ENCODE measurements at places on chromosomes 12 and 14.

DNA sequence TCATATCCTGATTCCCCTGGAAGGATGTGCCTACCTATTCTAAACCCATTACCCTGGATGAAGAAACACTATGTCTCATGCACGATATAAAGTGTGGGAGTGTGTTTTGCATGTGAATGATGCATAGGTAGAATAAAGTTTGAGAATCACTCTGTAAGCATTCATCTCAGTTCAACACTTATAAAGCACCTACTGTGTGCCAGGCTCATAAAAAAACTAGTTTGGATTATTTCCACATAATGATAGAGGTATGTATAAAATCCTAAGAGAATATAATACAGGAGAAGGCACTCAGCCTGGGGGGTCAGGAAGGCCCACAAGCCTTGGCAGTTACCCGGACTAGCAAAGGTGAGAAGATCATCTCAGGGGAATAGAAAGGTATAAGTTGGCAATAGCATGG, 41.1 kb upstream of the BCL2L14 start:
- DNase-seq = no peak

GRCh38 chr12:91111366-91112325, at the start of gene LUM:
Gene LUM, minus strand, starts transcription at chr12:91111494. Its CDS starts 2,515 bp downstream, at chr12:91108979.
- no peak for DNase-seq

- DNase-seq = no peak
Observed at GRCh38 chr12:103877288-103877687, 36.3 kb upstream of the NT5DC3 start.

- peak; percentile 81 for DNase-seq
Observed at GRCh38 chr14:96581902-96582301, 79.7 kb downstream of the PAPOLA start.

GRCh38 chr14:36723530-36723929, 61.9 kb downstream of the PAX9 start:
- DNase-seq = no peak

- no peak for DNase-seq
Observed at GRCh38 chr12:111971800-111972199, 41.2 kb downstream of the TMEM116 start.

- peak; percentile 81 for DNase-seq
Observed at GRCh38 chr12:75526655-75527511, 15.5 kb upstream of the KRR1 start.

GRCh38 chr12:67968321-67968720, 20.9 kb upstream of the IFNG-AS1 start:
- no peak for DNase-seq

DNA sequence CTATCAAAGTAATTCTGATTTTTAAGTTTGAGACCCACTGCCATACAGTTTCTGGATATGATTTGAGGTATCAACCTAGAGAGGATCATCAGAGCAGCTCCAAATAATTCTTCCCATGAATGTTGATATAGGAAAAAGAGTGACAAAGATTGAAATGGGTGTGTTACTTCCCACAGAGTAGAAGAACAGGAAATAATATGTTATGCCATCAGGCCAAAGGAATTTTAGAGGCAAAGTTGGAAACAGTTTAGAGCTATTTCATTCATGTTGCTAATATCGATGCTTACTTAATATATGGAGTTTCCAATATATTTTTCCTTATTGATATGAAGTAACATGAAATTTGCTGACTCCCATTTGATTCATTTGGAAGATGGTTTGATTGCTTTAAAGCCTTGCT, 8.9 kb upstream of the MSRB3 start:
- no peak for DNase-seq

DNA sequence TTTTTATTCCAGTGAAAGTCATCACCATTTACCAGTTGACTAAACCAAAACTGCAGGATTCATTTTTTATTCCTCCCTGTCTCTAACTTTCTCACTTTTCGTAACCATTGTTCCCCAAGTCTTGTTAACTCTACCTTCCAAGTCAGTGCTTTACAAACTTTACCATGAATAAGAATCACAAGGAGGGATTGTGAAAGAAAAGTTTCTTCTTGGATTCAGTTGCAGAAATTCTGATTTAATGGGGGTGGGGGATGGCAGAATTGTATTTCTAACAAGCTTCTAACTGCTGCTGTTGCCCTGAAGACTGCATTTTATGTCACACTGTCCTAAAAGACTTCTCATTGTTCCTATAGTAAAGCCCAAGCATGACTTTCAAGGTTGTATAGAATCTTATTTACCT, 5.0 kb upstream of the RAB21 start:
- no peak for DNase-seq

DNA sequence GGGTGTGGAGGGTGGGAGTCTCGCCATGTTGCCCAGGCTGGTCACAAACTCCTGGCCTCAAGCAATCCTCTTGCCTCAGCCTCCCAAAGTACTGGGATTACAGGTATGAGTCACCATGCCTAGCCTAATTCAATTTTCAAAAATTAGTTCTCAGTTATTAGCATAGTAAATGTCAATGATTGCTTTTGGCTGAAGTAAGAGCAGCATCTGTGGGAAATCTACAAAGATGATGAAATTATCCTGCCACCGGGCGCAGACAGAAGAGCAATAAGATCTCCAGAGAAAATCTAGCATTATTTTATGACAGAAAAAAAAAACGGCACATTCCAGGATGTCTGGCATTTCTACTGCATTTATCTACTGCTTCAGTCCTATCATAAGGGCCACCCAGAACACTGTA, 97.9 kb upstream of the DAAM1 start:
- no peak for DNase-seq

GRCh38 chr14:105240811-105241576, 7.3 kb upstream of the BTBD6 start:
- peak; percentile 52 for DNase-seq

DNA sequence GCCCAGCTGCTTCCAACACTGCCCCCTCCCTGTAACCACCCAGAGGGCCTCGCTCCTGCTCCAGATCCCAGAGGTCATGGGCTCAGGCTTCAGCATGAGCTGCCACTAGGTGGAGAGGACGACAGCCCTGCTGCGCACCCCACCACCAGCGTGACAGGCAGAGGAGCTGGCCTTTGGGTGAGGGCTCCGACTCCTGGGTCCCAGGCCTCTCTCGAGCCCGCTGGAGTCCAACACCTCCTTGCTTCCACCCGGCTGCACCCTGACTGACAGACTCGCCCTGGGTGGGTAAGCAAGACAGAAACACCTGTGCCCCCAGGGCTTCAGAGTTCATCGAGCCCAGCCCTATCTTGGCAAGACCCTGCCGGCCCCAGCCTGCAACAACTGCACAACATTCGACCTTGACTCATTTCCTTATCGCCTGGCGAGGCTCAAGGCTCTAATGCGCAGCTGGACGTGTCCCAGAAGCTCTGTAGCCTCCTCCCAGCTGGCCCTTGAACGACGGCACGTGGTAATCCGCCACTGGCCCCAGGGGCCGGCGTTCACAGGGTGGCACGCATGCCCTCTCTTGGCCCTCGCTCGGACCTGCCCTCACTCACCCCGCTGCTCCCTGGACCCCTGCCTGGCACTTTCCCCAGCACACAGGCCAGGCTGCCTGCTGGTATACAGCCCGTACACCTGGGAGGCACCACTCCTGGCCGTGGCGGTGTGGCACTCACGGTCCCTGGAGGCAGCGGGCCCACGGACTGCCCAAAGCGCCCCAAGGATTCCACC, 28.0 kb downstream of the VPS37B start:
- DNase-seq = peak; percentile 66

- DNase-seq = no peak
Observed at GRCh38 chr12:96255077-96255476, 60.9 kb downstream of the ELK3 start.

DNA sequence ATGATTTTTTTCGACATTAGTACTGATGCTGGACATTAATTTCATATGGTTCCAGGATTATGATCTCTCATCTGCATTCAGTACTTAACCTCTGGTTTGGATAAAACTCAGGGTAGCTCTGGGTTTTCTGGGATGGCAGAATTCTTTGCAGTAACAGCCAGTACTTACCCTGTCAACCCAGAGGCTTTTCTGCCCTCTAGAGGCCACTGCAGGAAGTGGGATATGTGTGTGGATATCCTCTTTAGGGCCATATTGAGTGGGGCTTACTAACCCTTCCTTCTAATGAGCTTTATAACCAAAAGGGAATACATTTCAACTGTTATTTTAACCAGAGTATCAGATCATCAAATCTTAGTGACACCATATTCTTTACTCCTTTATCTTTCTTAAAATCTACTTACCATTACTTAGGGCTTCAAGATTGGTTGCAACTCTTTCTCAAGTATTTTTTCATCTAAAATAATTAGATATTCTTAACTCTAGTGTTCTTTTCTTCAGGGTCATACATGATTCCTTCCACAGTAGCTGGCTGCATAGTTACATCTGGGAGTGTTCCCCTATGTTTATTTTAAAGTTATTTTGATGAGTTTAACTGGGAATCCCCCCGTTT, 488.0 kb upstream of the STXBP6 start:
- no peak for DNase-seq

GRCh38 chr12:3651585-3652424, 101.1 kb downstream of the CRACR2A start:
- no peak for DNase-seq

DNA sequence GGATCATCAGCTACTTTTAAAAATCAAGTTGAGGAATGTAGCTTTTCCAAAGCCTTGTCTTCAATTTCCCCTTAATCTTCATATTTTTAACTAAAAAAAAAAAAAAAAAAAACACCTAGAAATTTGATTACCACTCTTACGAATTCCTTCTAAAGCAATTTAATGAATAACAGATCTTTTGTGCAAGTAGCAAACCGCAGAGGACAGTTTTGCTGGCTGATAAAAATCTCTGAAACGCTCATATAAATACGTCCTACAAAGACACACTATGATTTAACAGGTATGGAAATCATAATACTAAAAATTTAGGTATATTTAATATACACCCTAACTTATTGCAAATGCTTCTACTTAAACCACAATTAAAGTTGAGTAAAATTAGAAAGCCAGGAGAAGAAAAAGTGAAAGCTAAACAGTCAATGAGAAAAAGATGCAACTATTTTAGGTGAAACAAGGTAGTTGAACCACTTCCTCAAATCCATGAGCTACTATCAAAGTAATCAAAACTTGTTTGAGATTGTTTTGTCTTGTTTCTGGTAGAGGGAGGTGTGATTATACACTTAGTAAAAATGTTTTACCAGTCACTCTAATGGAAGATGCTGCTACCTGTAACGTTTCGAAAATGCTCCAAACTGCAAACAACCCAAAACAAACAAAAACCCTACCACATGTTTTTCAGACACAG, 2.2 kb downstream of the PAWR start:
- DNase-seq = no peak

- DNase-seq = no peak
Observed at GRCh38 chr12:68483592-68484383, 126.9 kb upstream of the RAP1B start.

DNA sequence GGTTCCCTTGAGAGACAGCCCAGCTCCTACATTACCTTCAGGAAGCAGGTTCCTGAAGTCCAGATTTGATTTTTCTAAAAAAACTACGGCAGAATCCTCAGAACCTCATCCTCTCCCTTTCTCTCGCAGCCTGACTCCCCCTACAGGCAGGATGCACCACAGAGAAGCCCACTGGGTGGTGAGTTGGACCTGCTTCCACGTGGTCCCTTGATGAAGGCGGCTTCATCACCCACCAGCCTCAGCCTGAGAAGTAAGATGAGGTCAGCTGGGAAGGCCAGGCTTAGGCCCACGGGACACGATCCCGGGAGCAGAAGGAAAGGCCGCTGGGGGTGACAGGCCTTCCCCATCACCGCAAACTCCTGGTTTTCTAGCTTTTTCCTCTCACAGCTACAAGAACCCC, 83.0 kb downstream of the ACTN1 start:
- DNase-seq = peak; percentile 68

- no peak for DNase-seq
Observed at GRCh38 chr14:24086193-24086955, 7.7 kb upstream of the PCK2 start.

- no peak for DNase-seq
Observed at GRCh38 chr14:103007555-103007954, 49.8 kb downstream of the CDC42BPB start.

DNA sequence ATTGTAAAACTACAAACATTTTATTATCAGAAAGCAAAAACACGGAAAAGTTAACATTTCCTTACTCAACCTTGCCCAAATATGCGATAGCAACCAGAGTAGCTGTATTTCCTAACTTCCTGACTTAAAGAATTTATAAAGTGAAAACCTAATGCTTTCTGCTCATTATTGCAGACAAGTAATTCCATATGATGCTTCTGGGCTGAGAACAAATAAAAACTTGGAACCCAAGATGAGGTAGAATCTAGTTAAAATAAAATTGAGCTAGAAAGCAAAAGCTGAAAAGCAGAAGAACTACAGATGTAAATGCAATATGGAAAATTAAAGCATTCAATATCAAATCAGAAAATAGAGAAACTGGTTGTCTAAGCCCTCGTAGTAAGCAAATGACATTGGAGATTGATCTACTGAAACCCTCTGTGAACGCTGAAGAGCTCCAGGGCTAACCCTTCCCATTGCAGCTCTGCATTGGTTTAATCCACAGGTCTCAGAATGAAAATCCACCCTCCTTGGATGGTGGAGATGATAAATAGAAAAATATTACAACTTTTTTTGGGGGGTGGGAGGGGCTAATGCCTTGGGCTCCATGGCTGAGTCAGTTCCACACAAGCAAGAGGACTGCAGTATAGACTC, 40.7 kb downstream of the CORO1C start:
- no peak for DNase-seq

DNA sequence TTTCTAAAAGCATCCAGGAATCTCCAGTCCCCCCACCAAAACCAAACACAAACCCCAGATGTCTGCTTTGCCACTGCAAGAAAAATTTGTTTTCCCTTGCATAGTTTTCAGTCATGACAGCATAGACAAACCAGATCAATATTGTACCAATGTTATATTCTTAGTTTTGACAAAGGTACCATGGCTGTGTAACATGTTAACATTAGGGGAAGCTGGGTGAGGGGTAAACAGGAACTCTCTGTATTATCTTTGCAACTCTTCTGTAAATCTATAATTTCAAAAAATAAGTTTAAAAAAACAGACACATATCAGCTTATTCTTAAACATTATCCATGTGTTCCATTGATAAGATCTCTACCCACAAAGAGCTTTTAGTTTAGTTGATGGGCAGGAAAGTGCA, 44.4 kb upstream of the PWP1 start:
- DNase-seq = peak; percentile 50

DNA sequence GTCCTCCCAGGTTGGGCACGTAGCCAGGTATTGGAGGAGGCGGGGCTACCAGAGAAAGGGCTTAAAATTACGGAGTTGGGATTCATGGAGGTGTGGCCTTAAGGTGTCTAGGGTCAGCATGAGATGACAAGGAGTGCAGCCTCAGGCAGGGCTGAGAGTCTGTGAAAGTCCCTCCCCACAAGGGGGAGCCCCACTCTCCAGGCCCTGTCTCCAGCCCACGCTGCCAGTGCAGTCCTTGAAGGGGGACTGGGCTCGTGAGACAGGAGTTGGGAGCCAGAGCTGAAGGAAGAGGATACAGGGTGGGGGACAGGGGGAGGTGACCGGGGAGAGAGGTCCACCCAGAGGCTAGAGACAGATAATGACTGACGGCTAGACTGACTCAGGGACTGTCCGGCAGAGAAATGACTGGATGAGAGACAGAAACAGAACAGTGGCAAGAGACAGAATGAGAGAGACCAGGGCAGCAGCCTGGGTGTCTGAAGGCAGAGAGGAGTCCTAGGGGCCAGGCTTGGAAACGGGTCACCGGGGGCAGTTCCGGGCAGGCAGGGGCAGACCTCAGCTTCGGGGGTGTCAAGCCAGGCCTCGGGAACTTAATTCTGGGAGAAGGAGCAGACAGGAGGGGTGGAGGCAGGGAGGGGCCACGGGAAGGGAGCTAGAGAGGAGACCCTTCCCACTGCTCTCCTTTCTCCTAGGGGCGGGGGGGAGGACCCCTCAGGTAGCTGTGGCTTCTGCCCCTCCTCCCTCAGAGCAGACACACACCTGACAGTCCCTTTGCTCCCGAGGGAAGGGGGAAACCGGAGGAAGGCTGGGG, 970 bp downstream of the CDH24 start:
- peak; percentile 99 for DNase-seq
